ENCODE measurements at places on chromosomes 4 and X.

GRCh38 chr4:96092151-96092705, 252.3 kb downstream of the PDHA2 start:
- H3K4me3 ChIP-seq, result no peak overlapping the region
- H3K36me3 ChIP-seq, result peaks cover 12% of the 10 kb centered on the region
- no peak for DNase-seq
- peaks cover 32% of the 10 kb centered on the region for H3K4me1 ChIP-seq

DNA sequence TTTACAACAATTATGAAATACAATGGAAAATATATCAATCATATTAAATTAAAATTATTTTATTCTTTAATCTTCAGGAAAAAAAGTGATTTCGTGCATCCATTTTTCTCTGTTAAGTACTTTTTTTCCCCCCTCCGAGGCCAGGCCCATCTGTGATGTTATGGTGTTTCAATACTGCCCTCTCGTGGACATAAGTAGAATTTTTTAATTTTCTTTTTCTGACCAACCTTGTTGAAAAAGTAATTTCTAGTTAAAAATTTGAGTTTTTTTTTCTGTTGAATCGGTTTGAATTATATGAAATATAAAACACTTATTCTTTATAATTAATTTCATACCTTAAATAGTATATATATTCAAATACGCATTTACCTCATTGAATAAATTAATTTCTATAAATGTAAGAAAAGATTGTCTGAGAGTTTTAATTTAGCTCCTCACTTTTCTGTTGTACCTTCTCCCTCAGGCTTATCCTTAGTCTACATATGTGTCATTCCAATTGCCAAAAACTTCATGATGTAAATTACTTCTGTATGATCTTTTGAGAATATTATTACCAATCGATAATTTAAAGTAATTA, 175.8 kb upstream of the TECRL start:
- H3K36me3 ChIP-seq, result no peaks in the 10 kb centered on the region
- H3K4me1 ChIP-seq, result no peaks in the 10 kb centered on the region
- H3K27me3 ChIP-seq, result no peaks in the 10 kb centered on the region
- no peak overlapping the region for H3K4me3 ChIP-seq
- no peak overlapping the region for H3K27ac ChIP-seq

GRCh38 chr4:185840201-185840600, 28.2 kb upstream of the SORBS2 start:
- peaks cover 2% of the 10 kb centered on the region for H3K36me3 ChIP-seq
- H3K27me3 ChIP-seq, result no peaks in the 10 kb centered on the region
- peaks cover 18% of the 10 kb centered on the region for H3K4me1 ChIP-seq
- DNase-seq, result no peak
- no peak overlapping the region for H3K4me3 ChIP-seq

DNA sequence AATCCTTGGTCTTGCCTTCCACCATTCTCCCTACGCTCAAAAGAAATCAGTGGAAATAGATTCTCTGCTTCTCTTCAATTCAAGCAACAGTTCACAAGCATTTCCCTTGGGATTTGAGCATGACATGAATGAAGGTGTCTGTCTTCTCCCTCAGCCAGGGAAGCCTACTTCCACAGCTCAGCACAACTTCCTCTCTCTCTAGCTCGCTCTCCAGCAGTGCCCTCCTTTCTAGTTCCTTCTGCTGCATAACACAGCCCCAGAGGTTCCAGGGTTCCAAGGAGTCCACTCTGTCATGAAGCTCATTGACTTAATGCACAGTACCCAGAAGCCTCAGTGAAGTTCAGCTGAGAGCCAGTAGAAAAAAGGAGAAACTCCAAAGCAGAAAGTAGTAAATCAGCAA, 81.3 kb downstream of the PLS3 start:
- H3K4me1 ChIP-seq, result no peaks in the 10 kb centered on the region
- H3K27ac ChIP-seq, result no peak overlapping the region
- no peak for DNase-seq
- no peaks in the 10 kb centered on the region for H3K27me3 ChIP-seq

- no peak for DNase-seq
- no peaks in the 10 kb centered on the region for H3K36me3 ChIP-seq
- H3K27ac ChIP-seq, result no peak overlapping the region
- H3K27me3 ChIP-seq, result no peaks in the 10 kb centered on the region
Measured at GRCh38 chr4:13313856-13314255, 170.3 kb downstream of the RAB28 start.

DNA sequence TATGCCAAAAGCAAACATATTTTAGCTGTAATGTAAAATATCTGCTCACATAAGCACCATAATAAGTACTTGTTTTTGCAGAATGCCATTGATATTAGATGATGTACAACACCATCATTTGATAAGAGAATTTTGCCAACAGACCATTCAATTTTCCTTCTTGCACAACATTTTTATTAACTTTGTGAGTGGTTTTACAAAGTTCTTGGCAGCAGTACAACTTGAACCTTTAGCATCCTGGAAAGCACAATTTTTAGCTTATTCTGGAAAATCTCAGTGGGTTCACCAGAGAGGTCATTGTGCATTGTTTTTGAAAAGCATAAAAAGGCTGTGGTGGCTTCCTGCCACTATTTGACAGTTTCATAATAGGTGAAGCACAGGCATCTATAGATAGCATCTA, 26.4 kb upstream of the REPS2 start:
- no peak overlapping the region for H3K4me3 ChIP-seq
- DNase-seq, result no peak
- H3K4me1 ChIP-seq, result peaks cover 2% of the 10 kb centered on the region
- no peaks in the 10 kb centered on the region for H3K27me3 ChIP-seq

- no peak overlapping the region for H3K27ac ChIP-seq
- no peaks in the 10 kb centered on the region for H3K36me3 ChIP-seq
- no peak overlapping the region for H3K4me3 ChIP-seq
- peaks cover 92% of the 10 kb centered on the region for H3K27me3 ChIP-seq
- no peak for DNase-seq
Measured at GRCh38 chr4:13535708-13536361, 8.5 kb downstream of the NKX3-2 start.

- H3K36me3 ChIP-seq, result no peaks in the 10 kb centered on the region
- DNase-seq, result no peak
- no peaks in the 10 kb centered on the region for H3K4me1 ChIP-seq
- H3K4me3 ChIP-seq, result no peak overlapping the region
Measured at GRCh38 chr4:152021788-152022438, 261.1 kb upstream of the GATB start.
